ENCODE measurements at places on chromosomes 12 and 14. TPM values are rescaled to one million over a fixed set of nuclear protein-coding genes. Genes with fewer than 3 reads are reported as not detected.

GRCh38 chr14:63212776-63213500 is 8.7 kb downstream of the RHOJ start:
- DNase-seq, result no peak

DNA sequence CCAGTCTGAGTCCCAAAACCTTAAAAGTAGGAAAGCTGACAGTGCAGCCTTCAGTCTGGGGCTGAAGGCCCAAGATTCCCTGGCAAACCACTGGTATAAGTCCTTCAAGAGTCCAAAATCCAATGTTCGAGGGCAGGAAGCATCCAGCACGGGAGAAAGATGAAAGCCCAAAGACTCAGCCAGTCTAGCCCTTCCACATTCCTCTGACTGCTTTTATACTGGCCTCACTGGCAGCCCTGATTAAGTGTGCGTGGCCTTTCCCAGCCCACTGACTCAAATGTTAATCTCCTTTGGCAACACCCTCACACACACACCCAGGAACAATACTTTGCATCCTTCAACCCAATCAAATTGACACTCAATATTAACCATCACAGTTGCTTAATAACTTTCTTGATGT is 372.1 kb upstream of the CCDC196 start:
- DNase-seq, result no peak

DNA sequence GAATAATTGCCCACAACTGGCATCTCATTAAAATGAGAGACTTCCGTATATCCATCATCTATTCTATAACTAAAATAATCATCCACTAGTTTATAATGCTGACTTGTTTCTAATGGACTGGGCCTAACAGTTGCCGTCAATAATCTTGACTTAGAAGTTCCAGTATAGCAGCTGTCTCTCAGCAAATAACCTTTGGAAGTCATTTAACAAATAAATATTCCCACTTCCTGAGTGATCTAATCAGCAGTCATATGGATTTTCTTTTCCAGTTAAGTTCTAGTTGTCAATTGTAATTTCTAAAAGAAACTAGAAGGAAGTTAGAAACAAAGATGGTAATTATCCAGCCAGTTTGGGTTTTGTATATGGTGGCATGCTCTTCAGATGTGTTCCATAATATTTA is 177.8 kb downstream of the GXYLT1 start:
- DNase-seq, result no peak

DNA sequence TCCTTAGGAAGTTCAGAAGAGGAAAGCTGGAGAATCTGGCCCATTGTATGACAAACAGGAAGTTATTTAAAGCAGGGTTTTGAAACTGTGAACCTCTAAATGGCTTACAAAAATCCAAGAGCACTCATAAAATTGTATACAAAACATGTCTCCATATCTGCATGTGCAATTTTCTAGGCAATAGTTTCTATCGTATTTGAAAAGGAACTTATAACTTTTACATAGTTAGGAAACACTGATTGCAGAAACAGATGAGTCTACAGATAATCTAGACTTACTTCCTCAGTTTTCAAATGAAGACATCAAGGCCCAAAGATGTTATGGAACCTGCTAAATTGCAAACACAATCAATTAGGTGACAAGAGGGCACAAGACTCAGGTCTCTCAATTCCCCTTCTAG is 53.3 kb upstream of the ETV6 start:
- no peak for DNase-seq

GRCh38 chr12:75724928-75725312 is 213.5 kb upstream of the KRR1 start:
- DNase-seq, result no peak

GRCh38 chr12:109464642-109465351 is 12.3 kb downstream of the KCTD10 start:
- DNase-seq, result no peak

DNA sequence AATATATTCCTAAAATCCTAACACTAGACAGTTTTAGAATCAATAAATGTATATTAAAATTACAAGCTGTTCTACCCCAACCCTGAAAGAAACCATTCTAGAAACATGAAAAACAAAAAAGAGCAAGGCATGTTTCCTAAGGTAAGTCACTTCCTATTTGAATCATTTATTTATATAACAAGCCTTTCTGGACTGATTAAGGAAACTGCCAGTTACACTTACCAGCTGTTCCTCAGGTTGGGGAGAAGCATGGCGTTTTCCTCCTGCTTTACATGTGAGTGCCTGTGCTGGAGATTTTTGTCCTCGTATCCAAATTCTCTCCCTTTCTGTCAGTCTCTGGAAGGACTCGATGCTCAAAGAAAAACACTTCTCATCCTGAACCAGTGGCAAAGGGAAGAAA is 183.3 kb downstream of the EFCAB11 start:
- DNase-seq, result no peak

GRCh38 chr12:9634177-9634803 is 26.6 kb upstream of the KLRB1 start:
- no peak for DNase-seq

SCNN1A gene
- 2.7 TPM for total RNA-seq

NUP107 gene
- 14.9 TPM for total RNA-seq

RBM19 gene
- 15.3 TPM for total RNA-seq

RNASE3 gene
- 0.59 TPM for total RNA-seq

PRH2 gene
- not detected for total RNA-seq

RPL10L gene
- not detected for total RNA-seq

All from right atrium auricular region (tissue), 2 donors.